Trophoblast cell (in vitro differentiated cells and primary cell): ENCODE measurements at places on chromosomes 5 and 9.

- no peak for DNase-seq
Measured at GRCh38 chr5:173236531-173237142, 1.6 kb upstream of the NKX2-5 start.

DNA sequence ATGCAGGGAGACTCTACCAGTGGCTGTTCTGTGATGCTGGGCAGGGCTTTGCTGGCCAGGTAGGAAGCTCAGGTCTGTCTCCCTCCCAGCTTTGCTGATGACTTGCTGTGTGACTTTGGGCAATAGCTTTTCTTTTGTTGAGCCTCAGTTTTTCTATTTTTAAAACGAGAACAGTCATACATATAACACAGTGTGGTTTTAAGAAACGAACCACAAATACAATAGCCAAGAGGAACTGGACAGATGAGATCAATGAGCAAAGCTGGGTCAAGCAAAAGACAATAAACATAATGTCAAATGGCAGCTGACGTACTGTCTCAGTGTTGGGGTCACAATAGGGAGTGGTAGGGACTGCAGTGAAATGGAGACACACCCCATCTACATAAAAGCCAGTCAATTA lies 20.2 kb downstream of the SLIT3 start:
- no peak for DNase-seq

DNA sequence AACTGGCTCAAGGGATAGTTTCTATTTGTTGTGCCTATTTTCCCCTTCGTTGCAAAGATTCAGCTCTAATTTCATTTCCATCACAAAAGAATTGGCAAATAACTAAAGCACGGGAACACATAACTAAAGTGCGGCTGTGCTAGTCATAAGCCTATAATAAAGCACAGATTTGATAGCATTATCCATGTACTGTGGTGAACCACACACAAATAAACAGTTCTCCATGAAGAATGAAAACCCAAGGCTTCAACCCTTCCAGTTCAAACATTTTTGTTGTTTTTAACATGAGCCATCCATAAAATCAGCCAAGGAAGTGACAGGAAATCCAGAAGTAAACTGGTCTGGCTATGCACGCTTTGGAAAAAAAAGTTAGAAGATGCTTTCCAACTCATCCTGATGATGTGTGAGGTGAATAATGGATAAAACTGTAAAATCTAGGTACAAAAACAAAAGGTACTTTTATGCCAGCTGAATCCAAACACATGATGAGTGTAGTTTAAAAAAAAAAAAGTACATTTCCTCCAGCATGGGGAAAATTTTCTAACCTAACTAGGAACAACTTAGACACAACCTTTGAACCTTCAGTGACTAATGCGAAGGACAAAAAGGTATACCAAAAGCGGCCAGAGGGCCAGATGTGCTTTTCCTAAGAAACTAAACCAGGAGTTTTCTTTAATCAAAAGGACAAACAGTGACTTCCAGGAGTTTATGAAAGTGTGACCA lies 10.2 kb downstream of the ZNF608 start:
- DNase-seq, result no peak

DNA sequence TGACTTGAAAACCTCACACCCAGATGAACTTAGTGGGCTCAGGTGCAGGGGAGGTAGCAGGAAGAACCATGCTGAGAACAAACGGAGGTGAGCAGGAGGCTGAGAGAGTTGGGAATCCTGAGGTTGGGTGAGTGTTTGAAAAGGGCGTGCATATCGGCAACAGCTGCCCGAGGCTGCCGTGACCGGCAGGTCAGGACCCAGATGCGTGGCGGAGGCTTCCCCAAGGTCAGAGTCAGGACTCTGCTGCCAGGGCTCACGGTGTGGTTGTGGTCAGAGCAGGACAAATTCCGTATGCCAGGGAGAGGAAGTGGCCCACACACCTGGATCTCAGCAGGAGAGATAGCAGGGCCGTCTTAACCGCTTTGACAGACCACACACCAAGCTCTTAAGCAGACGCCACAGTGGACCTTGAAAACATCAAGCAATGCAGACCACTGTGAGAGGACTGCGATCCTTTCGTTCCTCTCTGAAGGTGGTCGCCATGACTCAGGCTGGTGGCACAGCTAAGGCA lies 43.1 kb downstream of the ADAMTS16 start:
- no peak for DNase-seq
